ENCODE measurements at places on chromosomes 2 and 18.

DNA sequence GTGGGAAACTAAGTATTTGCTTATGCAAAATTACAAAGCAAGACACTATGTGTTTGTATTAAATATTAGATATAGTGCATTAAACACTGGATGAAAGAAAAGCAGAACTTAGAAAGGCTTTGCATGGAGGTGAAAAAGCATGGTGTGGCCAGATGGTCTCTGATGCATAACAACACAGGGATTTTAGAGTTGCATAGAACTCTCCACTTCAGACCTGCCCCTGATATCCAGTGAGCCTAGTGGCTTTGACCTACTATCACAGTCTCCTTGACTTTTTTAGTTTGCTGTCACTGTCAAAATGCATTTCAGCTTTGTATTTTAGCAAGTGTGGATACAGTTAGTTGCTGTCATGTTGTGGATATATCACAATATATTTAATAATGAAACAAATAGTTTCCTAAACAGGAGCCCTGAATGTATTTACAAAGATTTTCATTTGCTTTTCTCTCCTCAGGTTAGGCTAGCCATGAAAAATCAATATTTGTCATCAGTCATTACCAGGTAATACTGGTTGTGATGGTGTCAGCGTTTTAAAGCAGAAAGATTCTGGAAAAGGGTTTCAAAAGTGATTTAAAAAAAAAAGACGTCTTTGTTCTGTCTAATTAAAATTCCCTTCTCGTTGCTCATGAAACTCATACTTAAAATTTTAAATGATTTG, 5.2 kb downstream of the CSRNP3 start:
- DNase-seq = no peak

GRCh38 chr2:28927878-28928277, 33.4 kb downstream of the WDR43 start:
- DNase-seq = no peak

GRCh38 chr2:7685342-7686015, 768.3 kb downstream of the RNF144A start:
- DNase-seq = peak; percentile 44

- no peak for DNase-seq
Observed at GRCh38 chr2:145288650-145289496, 769.0 kb upstream of the ZEB2 start.

GRCh38 chr2:26576565-26577441, 64.4 kb downstream of the CIB4 start:
- no peak for DNase-seq

- DNase-seq = no peak
Observed at GRCh38 chr2:134197445-134197844, 56.4 kb upstream of the MGAT5 start.

DNA sequence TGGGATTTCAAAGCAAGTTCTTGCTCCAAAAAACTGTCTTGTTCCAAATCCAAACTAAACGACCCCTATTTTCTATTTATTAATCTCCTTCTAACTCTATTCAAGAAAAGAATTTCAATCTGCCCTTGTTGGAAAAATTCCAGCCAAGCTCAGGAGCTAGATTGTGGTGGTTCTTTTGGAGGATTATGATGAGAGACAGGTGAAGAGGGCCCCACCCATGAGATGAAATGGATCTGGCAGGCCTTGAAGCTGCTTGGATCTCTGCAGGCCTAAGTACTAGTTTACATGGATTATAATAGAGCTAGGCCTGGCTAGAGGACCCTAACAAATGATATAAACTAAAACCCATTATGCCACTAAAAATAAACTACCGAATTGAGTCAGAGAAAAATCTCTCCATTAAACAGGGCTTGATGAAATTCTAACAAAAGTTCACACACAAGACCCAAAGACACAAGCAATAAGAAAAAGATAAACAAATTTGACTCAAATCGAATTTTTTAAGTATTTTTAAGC, 101.6 kb downstream of the GFPT1 start:
- no peak for DNase-seq

DNA sequence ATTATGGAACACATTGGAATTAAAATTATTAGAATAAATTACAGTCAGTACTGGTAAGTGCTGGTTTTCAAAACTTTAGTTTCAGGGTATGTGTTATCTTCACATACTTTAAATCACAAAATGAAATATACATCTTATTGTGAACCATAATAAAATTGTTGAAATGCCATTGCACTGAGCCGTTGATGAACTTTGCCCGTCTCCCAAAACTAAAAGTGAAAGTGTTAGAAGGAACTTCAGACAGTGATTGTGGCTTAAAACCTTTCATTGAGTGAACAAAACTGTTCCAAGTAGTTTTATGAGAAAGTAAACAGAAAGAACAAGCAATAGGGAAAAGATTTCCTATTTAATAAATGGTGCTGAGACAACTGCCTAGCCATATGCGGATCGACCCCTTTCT, 811.6 kb downstream of the PLCL1 start:
- no peak for DNase-seq

GRCh38 chr2:30492619-30493018, 45.6 kb downstream of the LCLAT1 start:
- no peak for DNase-seq

- no peak for DNase-seq
Observed at GRCh38 chr2:75317802-75318201, 118.5 kb upstream of the TACR1 start.

GRCh38 chr2:148006249-148007007, 14.1 kb downstream of the ORC4 start:
- DNase-seq = no peak

- no peak for DNase-seq
Observed at GRCh38 chr2:198098918-198099317, 294.5 kb downstream of the PLCL1 start.

DNA sequence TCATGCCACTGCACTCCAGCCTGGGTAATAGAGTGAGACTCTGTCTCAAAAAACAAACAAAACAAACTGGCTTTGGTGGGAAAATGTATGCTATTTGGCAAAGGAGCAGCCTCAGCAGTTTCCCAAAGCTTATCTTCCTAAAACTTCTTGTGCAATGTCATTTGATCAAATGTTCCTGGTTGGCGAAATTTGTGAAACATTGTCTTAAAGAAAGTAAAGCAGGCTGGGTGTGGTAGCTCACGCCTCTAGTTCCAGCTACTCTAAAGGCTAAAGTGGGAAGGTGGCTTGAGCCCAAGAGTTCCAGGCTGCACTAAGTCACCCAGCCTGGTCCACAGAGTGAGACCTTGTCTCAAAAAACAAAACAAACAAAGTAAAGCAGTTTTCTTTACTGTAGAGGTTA, 17.3 kb upstream of the TAF4B start:
- DNase-seq = no peak

DNA sequence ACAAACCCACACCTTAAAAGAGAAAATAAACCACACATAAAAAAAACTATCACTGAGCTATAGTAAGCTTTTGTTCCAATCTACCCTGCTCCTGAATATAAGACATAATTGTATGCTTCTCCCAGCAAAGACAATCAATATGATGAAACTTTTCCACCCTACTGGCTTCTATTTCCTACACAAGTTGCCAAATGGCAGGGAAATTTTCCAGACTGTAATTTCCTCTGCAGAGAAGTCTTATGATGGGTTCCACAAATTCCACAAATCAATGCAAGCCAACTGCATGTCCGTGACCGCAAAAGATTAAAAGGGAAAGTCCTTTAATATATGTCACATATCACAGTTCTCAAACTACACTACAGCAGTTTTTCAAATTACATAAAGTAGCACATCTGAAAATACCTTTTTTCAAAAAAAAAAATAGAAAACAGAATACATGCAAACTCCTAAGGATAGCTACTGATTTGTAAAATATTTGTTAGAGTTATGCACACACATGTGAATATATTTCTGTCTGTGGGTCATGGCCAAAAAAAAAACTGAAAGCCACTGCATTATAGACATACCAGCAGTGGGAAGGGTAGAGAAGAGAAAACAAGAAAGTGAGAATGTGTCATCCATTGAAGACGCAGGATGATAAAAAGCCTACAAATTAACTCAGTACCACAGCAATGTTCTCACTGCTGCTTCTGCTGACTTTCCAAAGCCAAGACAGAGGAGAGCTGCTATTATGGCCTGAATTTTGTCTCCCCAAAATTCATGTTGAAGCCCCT, 61.4 kb downstream of the RPL31 start:
- peak; percentile 90 for DNase-seq

DNA sequence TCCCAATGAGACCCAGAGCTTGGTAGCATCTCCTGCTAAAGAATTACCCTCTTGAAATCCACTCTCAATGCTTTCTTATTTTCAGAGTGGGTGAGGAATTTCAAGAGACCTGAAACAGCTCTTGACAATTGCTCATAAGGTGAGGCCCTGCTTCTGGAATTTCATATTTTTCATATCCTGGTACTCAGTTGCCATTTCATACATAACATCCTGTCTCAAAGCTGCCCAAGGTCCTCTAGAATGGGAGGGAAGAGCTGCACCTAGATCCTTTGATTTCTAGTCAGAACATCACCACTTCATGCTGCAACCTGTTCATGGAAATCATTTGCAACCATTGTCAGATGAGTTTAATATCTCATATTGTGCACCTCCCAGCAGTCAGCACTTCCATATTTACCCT, 404.8 kb upstream of the GALNT5 start:
- no peak for DNase-seq

DNA sequence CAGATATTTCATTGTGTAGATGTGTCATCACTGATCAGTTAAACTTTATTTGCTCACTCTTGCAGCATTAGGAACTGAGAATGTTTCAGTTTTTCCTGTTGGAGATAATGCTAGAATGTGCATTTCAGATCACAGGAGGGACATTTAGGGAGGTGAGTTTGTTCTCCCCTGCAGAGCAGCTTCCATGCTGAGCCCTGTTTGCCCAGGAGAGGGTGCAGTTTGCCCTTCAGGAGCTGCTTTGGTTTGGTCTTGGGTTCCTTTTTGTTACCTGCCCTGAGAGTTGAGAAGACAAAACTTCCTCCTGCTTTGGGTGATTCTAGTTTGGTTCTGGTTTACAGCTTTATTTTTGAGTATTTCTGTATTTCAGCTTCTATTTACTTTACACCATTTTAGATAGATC, 49.9 kb downstream of the DGKD start:
- no peak for DNase-seq

DNA sequence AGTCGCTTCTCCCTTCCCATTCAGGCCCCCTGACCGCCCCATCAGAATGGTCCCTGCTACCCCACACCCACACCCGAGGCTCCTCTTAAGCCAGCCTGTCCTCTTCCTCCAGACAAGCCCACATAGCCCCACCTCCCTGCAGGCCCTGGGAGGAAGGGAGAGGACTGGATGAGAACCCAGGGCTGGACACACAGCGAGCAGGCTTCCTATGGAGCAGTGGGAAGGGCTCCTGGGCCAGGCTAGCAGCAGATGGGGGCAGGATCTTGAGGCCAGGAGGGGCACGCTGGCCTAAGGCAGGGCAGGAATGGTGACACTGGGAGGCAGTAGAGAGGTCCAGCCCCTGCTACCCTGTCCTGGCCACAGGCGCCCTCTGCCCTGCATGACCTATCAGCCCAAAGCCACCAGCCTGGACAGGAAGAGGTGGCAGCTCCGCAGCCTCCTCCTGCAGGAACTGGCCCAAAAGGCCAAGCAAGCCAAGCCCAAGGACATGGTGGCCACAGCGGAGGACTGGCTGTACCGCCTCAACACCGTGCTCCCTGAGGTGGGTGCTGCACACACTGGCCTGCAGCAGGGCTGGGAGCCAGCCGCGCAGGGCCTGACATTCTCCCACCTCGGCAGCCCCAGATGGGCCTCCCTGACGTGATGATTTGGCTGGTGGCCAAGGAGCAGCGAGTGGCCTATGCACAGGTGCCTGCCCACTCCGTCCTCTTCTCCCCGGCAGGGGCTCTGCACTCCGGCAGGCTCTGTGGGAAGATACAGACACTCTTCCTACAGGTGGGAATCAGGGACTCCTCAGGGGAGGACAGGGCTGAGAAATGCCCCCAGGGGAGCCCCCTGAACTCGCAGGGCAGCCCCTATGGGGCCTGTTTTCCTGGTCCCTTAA, 43.3 kb downstream of the FER1L5 start:
- DNase-seq = no peak

DNA sequence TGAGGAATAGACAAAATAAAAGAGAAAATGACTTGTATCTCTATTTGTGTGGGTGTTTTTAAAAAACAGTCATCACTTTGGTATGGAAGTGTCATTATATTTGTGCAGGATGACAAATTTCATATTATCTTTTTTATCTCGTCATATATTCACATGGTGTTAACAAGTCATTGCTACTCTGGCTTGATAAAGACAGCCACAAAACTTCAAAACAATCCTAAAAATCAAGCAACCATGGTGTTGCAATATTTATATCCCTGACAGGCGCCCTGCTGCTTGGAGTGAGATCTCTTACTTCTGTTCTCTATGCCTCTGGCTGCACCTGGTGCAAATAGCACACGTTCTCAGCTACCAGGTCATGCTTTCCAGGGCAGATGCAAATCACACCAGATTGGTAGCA, 278.0 kb upstream of the EPHA4 start:
- DNase-seq = no peak

- no peak for DNase-seq
Observed at GRCh38 chr18:2717407-2717806, 61.9 kb downstream of the SMCHD1 start.

DNA sequence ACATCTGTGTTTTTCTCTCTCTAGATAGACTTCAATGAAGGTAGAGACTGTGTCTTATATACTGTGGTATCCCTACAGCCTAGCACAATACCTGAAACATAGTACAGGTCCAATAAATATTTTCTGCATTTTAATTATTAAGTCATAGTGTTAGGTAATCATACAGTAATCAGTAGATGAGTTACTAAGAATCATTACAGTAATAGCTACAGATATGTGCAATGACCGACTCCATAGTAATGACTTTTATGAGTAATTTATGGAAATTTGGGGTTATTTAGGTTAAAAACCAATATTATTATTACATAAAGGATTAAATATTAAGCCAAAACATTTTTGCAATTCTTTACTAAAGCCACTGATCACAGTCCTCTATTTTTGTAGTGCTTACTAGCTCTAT, 21.6 kb downstream of the COL5A2 start:
- no peak for DNase-seq

- no peak for DNase-seq
Observed at GRCh38 chr2:60148716-60149115, 404.7 kb downstream of the BCL11A start.

DNA sequence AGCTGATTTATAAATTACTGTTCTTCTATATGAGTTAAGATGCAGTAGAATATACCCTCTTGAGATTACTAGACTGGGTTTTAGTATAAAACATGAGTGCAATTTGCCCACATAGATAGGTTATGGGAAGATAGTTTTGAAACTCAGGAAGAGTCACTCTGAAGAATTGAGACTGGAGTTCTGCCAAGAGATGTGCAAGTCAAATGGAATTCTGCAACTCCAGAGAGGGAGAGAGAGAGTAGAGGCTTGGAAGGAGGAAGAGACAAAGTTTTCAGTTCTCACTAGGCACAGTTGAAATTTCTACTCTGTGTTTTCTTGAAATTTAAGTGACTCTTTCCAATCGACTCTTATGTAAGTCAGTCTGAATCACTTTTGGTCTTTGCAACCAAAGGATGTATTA, 878.8 kb downstream of the TSN start:
- DNase-seq = peak; percentile 78

GRCh38 chr18:1544016-1544415, 639.3 kb downstream of the ADCYAP1 start:
- no peak for DNase-seq

All from stromal cell of bone marrow (primary cell).